ENCODE measurements at places on chromosomes 4 and X.

DNA sequence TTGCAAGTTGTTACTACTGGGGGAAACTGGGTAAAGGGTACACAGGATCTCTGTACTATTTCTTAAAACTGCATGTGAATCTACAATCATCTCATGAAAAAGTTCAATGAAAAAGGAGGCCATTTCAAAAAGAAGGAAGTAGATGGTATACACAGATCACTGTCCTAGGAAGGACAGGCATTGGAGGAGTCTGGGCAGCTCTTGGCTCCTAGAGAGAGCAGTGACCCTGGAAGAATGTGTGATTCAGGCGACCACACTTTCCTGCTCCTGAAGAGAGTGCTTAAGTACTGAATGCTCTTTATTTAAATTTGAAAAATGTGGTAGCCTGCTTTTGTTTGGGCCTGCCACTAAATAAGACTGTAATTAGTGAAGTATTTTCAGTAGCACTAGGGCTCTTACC is 318.1 kb upstream of the CASK start:
- no peak for DNase-seq

- no peak for DNase-seq
Measured at GRCh38 chr4:38570647-38571276, 93.2 kb upstream of the KLF3 start.

- no peak for DNase-seq
Measured at GRCh38 chr4:140789759-140790158, 33.6 kb upstream of the TBC1D9 start.

DNA sequence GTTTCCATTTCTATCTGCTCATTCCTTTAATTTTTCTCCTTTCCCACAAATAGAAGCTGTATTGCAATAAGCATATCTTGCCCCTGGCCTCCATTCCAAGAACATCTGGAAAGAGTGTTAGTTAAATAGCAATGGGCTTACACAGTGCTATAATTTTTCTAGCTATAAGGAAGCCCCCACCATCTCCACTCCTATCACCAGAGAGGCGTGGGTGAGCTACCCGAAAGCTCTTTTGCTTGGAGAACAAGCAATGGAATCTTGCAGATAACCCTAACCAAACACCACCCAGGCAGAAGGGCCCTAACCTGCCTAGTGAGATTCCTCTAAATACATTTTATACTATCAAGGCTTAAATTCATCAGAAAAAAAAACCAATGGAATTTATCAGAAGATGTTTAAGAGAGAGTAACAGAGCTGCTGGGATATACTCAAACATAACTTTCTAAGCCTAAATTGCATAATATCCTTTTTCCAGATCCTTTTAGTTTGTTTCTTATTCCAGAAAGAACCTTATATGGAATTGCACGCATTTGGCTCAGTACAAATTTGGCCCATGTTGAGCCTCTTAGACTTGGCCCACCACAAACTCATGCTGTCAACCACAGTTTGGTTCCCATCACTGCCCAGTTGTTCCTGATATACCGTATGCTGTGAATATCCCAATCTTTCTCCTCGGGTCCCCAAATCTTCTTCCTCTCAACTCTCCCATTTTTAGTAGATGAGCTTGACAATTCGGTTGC is 91.6 kb upstream of the PLAC1 start:
- no peak for DNase-seq

- DNase-seq, result no peak
Measured at GRCh38 chr4:180518906-180519305, 1724.3 kb upstream of the TENM3 start.

DNA sequence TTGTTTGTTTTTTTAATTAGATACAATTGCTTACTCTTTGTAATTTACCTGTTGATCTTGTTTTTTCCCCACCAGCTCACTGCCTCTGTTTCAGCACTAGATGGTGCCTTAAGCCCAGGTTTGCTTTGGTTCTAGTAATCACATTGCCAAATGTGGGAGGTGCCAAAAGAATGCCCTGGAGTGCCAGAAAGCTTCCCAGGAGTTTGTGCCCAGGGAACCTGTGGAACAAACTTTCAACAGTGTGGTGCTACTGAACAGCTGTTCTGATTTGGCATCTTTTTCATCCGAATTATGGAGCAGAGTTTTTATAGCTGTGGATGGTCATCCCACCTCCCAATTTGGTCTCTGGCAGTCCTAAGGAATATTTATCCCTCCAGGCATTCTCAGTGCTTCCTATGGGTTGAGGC is 1000.7 kb downstream of the STIM2 start:
- DNase-seq, result no peak
